Activated CD4-positive, alpha-beta T cell treated with anti-CD3 and anti-CD28 coated beads, Interleukin-2, amount 10 ng/mL, durations not matched to agents 24 days and 14 days (primary cell): ENCODE measurements at places on chromosomes 11 and 22. TPM values are rescaled to one million over a fixed set of nuclear protein-coding genes. Genes with fewer than 3 reads are reported as not detected.
A peak's percentile ranks its signal among the peaks of the same experiment; 100 is the strongest.

DNA sequence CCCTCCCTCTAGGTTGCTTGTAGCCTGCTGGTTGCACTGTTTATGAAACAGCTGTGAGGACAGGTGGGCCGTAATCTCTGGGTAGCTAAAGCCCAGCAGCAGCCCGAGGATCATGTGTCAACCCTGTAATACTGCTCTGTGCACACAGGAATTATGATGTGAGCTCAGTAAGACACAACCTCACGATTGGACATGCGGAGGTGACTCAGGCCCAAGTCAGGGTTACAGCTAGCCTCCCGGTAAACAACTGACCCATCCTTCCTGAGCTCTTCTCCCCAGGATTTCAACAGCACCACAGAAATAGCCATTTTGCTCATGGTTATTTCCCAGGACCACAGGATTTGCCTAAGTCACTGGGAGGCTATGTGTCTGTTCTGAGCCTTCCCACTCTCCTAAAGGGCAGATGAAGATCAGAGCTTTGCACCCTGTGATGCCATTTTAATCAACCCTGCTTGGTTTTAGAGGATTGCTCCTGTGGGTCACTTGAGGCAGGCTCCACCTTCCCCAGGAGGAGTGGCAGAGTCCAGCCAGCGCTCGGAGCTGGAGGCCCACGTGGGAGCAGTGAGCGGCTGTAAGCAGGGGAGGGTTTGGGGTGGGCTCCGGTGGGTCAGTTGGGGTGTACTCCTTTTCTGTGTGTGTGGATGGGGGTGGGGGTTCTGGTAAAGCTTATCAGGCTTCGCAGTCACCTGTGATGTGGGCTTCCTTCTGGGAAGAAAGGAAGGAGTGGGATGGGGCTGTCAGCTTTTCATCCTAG is at the start of gene AMPD3:
AMPD3 (plus strand) TSS at position 387 of the 754 bp plus-strand sequence. CDS start 6,256 bp downstream, outside the sequence.
- peak within 1 kb of the TSS; percentile 96 for H3K4me3 ChIP-seq
- peaks cover 3% of the 10 kb centered on the region for H3K36me3 ChIP-seq
- H3K27me3 ChIP-seq: peaks cover 10% of the 10 kb centered on the region

DNA sequence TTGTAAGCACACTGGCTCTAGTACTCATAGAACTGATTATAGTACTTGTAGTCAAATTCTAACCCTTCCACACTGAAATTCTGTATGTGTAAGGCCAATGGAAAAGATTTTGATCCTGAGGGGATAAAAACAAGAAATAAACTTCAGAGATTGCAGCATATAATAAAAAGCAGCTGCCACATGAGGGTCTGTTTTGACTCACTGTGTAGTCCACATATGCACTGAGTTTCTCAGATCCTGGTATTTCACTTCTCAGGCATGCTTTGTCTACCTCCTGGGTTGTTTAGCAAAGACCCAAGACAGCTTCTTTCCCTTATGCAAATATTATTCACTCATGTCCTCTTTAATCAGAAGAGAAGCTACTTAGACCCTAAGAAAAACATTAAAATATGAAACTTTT is 71.1 kb upstream of the SLC5A12 start:
- H3K4me3 ChIP-seq: no peak overlapping the region
- H3K27me3 ChIP-seq: no peaks in the 10 kb centered on the region
- no peaks in the 10 kb centered on the region for H3K4me1 ChIP-seq
- no peaks in the 10 kb centered on the region for H3K36me3 ChIP-seq
- no peak overlapping the region for H3K27ac ChIP-seq

OR10D3 gene
- not detected in 2 replicates for total RNA-seq

KRTAP5-5 gene
- total RNA-seq: not detected in 2 replicates

RAC2 gene
- total RNA-seq: 519 and 540 TPM in 2 replicates
